ENCODE measurements at places on chromosomes 7 and 10.
A peak's percentile ranks its signal among the peaks of the same experiment; 100 is the strongest.

GRCh38 chr10:92108120-92108519, 182.8 kb downstream of the CPEB3 start:
- no peak for DNase-seq

DNA sequence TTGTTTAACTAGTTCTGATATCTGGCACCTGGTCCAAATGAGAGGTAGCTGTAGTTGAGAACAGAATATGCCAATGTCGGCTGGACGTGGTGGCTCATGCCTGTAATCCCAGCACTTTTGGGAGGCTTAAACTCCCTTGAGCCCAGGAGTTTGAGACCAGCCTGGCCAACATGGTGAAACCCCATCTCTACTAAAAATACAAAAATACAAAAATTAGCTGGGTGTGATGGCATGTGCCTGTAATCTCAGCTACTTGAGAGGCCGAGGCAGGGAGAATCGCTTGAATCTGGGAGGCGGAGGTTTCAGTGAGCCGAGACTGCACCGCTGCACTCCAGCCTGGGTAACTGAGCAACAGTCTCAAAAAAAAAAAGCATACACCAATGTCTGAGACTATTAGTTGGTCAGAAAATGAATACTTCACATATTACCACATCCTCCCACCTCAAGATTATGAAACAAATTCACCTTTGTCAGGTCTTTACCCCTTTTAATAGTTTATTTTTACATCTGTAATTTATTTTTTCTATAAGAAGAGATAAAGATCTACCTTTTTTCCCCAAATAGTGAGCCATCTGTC, 38.8 kb downstream of the EPC1 start:
- DNase-seq: no peak

- no peak for DNase-seq
Measured at GRCh38 chr7:40437498-40437897, 302.7 kb downstream of the SUGCT start.

DNA sequence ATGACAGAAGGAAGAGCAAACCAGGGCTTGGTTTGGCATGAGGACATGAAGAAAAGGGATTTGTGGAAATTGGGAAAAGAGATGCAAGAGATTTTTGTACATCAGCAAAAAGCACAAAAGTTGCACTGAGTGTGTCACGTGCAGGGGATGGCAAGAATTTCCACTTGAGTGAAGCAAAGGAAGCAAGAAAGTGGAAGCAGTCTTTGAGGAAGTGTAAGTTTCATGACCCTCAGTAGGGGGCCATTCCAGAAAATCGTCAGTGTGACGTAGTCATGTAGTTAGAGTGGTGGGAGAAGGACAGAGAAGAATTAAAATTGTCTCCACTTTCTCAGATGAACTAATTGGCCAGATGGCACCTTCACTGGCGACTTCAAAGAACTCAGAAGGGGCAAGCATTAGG, 123.3 kb upstream of the FZD1 start:
- DNase-seq: no peak

GRCh38 chr7:1218541-1219165, 14.0 kb upstream of the UNCX start:
- no peak for DNase-seq

DNA sequence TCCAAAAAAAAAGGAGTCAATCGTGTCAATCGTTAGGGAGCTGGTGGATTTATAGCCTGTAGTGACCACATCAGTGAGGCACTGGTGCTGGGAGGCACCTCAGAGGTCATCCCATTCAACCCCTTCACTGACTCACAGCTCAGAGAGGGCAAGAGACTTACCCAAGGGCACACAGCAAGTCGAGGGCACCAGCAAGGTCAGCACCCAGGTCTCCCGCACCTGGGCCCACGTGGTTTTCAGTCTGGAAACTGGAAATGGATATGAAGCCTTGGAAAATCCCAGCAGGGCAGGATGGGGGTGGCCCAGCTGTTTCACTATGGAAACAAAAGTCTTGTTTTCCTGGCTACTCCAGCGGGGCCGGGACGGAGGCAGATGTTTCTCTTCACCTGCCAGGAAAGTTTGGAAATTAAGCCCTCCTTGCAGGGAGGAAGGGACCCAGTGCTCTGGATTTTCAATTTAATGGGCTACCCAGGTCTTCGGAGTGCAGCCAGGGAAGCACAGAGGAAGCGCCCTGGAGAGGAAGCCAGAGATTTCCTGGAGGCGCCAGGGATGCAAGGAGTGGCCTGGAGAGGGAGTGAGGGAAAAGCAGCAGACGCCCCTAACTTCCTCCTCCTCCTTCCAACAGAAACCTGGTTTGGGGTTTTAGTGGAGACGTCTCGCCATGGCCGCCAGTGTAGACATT, 157.2 kb upstream of the TNRC18 start:
- no peak for DNase-seq

- peak; percentile 91 for DNase-seq
Measured at GRCh38 chr10:75230600-75231038, 5.1 kb downstream of the COMTD1 start.

- no peak for DNase-seq
Measured at GRCh38 chr7:30464231-30464671, 14.3 kb downstream of the NOD1 start.

- DNase-seq: no peak
Measured at GRCh38 chr10:19250546-19250945, 201.9 kb downstream of the MALRD1 start.

GRCh38 chr10:114071178-114071577, 27.5 kb downstream of the ADRB1 start:
- no peak for DNase-seq

DNA sequence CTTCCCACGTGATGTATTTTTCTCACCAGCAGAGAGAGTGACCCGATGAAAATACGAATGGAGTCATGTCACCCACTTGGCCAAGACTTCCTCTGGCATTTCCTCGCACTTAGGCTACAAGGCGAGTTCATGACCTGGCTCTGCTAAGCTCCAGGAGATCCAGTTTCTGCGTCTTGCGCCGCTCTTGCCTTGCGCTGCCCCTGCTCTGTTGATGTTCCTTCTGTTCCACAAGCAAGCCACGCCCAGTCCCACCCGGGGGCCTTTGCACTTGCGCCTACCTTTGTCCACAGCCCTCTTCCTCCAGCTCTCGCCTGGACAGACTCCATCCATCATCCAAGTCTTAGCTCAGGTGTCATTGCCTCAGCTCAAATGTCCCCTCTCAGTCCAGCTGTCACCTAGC, 116.3 kb upstream of the SHH start:
- no peak for DNase-seq

DNA sequence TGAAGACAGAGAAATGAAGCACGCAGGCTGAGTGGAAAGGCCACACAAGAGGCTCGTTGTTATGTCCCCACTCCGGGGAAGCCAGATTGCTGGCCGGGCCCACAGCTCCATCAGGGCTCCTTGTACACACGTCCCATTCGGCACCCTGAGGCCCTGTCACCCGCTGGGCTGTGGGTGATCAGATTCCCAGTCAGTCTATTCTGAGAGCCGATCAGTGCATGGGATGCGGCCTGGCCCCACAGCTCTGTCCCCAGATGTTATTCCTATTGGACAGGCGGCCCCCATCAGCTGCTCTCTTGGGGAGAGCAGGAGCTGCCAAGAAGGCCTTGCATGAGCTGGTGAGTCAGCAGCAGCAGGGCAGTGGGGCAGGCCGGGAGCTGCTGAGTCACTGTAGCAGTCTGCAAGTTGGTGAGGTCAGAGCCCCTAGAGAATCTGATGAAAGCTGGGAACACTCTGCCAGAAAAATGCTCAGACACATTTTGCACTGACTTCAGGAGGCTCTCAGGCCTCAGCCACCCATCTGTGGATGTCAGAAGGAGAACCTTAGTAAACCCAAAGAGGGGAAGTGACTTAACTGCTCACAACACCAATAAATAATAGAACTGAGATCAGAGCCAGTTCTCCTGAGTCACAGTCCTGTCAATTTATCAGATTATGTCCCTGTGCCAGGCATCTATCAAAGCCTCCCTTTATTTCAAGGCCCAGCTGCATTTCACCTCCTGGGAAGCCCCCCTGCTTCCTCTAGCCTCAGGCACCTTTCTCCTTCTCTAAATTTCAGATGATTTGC, 9.4 kb upstream of the PSAP start:
- peak; percentile 35 for DNase-seq

DNA sequence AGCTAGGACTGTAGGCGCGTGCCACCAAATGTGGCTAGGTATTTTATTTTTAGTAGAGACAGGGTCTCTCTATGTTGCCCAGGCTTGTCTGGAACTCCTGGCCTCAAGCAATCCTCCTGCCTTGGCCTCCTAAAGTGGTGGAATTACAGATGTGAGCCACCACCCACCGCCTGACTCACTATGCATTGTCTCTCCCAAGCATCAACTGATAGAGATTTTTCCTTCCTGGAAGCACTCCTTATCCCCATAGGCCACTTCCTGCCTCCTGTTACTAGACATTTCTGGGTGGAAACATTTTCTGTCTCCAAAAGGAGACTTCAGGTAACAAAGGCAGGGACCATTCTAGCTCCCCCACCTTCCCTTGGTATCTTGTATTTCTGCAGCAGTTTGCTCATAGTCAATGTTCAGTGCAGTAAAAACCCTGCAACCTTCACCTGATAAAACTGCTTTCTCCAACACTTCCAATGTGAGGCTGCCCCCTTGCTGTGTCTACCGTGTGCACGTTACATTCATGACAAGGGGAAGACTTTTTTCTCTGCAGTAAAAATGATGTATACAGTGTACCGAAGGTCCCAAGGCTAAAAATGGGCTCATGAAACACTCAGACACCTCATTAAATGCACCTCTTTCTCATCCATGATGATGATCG, 84.9 kb downstream of the NHLRC2 start:
- DNase-seq: no peak

DNA sequence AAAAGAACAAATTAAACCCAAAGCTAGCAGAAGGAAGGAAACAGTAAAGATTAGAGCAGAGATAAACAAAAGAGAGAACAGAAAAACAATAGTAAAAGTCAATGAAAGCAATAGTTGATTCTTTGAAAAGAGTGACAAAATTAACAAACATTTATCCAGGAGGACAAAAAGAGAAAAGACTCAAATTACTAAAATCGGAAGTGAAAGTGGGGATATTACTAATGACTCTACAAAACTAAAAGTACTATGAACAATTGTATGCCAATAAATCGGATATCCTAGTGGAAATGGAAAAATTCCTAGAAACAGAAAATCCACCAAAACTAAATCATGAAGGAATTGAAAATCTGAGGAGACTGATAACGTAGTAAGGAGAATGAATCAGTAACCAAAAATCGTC, 96.3 kb downstream of the SNX13 start:
- DNase-seq: no peak

GRCh38 chr10:124744102-124745050, at the start of gene FAM53B:
TSS of gene FAM53B (minus strand) at chr10:124744378. CDS start at chr10:124706713, 37,665 bp downstream.
- DNase-seq: peak; percentile 51

DNA sequence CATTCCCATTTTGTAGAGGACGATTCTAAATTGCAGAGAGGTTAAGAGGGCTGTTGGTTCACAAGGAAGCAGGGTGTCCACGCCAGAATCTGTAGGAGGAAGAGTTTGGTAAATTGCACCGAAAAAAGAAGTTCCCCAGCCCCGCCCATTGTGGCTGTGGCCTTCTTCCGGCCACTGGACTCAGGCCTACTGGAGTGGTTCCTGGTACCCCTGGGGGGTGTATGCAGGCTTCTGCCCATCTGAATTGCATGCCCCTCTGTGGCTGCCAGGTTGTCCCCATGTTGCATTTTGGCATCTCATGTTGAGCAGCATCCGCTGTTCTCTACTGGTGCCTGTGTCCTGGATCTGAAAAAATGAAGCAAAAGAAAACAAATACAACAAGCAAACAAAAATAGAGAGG, 234.2 kb downstream of the WDR11 start:
- DNase-seq: no peak

Measured in stimulated activated CD4-positive, alpha-beta T cell treated with anti-CD3 and anti-CD28 coated beads, TNF-alpha, amount 100 ng/mL, for 48 hours (primary cell).